ENCODE measurements at places on chromosomes 1 and 21. TPM values are rescaled to one million over a fixed set of nuclear protein-coding genes. Genes with fewer than 3 reads are reported as not detected.

GRCh38 chr1:201515895-201516294, 9.0 kb upstream of the CSRP1 start:
- DNase-seq: no peak

DNA sequence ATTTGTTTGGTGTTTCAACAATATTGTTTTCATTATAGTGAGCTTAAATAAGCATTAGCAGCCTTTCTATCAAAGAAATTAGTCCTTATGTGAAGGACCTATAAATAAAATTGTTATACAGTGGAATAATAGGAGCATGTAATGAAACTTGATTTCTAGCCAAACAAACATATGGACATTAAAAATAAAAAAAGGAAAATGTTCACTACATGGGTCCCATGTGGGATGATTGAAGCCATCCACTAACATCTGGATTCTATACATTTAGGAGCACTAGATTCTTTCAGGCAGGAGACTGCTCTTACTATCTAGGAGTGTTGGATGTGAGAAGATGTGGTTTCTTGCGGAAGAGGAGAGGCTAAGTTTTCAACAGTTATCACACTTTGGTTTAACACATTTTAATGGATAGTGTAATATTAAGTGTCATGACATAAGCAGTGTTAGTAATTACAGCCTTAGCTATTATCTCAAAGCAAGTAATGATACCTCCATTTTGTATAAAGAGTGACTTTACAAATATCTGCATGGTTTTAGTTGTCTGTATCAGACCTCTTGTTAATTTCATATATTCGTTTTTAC, 62.3 kb downstream of the LYPLAL1 start:
- DNase-seq: no peak

DNA sequence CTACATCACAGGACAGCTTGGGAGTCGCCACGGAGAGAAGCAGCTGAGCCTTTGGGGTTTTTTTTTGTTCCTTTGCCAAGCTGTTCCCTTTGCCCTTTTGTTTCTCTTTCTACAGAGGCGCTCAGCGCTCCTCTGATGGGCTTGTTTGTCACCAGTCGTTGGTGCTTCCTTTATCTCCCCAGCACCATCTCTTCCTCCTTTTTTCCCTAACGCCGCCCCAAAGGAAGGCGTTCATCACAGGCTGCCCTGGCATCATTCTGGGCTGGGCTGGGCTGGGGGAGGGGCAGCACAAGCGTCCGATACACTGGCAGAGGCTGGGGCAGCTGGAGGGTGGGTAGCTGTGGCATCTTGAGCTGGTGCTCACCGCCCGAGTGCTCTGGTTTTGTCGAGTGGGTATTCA, 10.5 kb downstream of the IGSF21 start:
- no peak for DNase-seq

DNA sequence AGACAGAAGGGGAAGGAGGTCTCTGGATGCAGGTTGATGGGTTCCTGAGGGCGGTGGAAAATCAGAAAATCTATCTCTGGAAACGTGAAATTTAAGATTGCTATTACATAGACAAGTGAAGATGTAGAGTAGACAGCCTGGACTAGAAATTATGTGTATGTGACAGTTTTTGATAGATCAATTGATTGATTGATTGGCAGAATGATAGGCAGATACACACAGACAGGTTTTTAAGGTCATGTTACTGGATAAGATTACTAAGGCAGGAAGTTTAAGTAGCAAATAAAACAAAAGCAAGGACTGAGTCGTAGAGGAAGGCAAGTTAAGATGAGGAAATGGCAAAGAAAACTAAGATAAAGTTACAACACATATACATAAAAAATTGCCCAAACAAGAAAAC, 124.7 kb downstream of the RGS21 start:
- no peak for DNase-seq

- DNase-seq: no peak
These were observed 26.9 kb upstream of the DDR2 start for GRCh38 chr1:162605225-162605927.

DNA sequence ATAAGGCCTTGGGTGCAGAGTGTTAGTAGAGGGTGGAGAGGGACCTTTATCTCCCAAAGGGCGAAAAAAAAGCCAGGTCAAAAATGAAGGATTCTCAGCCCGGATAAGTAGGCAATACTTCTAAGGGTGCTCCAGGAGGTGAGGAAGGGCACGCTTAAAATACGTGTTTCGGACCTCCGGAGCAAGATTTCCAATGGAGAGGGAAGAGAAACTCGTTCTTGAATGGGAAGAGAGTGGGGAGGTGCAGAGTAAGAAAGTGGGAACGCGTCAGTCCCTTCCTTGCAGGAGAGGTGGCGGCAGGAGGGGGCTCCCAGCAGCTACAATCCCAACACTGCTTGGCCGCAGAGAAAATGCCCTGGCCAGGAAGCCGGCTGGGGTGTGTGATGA, 581 bp downstream of the EFCAB14 start:
- no peak for DNase-seq

GRCh38 chr1:75136921-75137641, 2.9 kb downstream of the LHX8 start:
- no peak for DNase-seq

The DFFB gene
- 7.2 TPM for total RNA-seq

The MRPL55 gene
- 27.8 TPM for total RNA-seq

Measured in cerebellum (tissue), 4 donors.